Activated CD4-positive, alpha-beta T cell treated with anti-CD3 and anti-CD28 coated beads, Interleukin-2, amount 50 U/mL, for 4 hours (primary cell): ENCODE measurements at places on chromosomes 16 and 17.
A peak's percentile ranks its signal among the peaks of the same experiment; 100 is the strongest.

DNA sequence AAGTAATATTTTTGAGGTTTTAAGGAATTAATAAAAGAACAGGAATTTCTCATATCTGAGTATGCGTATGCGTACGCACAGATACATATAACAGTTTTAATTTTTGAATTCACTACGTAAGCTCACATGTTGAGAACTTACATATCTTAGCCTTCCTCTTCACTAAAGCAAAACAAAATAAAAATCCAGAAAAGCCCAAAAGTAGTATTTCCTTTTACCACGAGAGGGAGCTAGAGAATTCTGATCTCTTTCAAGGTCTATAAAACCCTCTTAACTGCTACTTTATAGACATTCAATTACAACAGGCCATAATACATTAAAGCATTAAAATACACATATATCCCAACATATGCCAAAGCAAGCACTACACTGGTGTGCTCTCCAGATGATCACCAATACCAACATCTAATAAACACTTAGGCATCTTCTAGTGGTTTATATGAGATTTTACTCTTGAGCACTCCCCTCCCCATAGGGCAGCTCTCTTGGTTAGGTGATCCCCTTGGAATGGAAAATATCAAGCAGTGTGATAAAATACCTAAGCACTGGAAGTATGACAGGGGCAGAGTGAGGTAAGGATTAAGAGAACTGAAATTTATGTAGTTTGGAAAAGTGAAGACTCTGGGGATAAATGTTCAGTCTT, 94.0 kb downstream of the SKAP1 start:
- no peak for DNase-seq

- DNase-seq, result no peak
Measured at GRCh38 chr16:49834531-49835151, 21.3 kb downstream of the ZNF423 start.

- DNase-seq, result no peak
Measured at GRCh38 chr16:51542981-51543815, 392.1 kb upstream of the SALL1 start.

DNA sequence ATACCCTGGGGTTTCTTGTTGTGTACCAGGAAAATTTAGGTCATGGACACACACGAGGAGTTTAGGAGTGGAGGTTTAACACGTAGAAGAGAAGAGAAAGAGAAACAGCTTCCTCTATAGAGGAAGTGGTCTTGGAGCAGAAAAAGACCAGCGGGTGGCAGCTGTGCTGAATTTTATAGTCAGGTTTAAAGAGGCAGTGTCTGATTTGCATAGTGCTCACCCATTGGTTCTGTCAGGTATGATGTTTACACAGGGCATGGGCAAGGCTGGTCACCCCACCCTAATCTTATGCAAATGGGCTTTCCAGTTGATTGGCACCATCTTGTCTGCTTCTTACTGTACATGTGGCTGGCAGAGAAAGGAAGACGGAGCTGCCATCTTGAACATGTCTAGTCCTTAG, 309.0 kb downstream of the CDH13 start:
- no peak for DNase-seq

DNA sequence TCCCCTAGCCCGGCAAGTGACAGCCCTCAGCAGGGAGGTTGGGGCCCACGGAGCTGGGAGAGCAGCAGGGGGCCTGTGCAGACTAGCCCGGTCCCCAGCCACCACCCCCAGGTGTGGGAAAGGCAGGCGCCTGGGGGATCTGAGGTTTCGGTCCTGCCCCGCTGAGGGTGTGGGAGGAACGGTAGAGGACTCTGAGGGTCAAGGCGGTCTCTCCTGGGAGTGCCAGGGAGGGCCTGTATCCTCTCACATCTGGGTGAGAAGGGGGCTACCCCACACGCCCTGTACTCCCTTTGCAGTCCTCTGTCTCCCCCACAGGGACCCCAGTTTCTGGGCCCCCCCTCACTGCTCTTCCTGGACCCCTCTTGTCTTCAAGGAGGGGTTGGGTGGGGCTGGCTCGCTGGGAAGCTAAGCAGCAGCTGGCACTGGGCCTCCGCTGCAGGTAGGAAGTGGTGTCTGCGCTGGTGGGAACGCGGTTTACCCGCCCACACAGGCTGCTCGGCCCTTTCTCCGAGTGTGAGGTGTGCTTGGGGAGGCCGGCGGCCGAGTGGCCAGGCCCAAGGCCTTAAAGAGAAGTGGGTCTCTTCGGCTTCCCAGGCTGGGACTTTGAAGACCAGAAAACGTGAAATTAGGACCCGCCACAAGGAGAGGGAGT, 15.4 kb downstream of the CD7 start:
- peak; percentile 50 for DNase-seq

- no peak for DNase-seq
Measured at GRCh38 chr16:11669380-11670146, 1.3 kb downstream of the SNN start.

DNA sequence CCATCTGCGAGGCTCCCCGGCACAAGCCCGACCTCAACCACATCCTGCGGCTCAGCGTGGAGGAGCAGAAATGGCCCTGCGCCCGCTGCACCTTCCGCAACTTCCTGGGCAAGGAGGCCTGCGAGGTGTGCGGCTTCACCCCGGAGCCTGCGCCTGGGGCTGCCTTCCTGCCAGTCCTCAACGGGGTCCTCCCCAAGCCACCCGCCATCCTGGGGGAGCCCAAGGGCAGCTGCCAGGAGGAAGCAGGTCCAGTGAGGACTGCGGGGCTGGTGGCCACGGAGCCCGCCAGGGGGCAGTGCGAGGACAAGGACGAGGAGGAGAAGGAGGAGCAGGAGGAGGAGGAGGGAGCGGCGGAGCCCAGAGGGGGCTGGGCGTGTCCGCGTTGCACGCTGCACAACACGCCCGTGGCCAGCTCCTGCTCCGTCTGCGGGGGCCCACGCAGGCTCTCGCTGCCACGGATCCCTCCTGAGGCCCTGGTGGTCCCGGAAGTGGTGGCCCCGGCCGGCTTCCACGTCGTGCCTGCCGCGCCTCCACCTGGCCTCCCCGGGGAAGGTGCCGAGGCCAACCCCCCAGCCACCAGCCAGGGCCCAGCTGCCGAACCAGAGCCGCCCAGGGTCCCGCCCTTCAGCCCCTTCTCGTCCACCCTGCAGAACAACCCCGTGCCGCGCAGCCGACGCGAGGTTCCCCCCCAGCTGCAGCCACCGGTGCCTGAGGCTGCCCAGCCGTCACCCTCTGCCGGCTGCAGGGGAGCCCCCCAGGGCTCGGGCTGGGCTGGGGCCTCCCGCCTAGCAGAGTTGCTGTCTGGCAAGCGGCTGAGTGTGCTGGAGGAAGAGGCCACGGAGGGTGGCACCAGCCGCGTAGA, 13.1 kb upstream of the PRR35 start:
- peak; percentile 38 for DNase-seq

DNA sequence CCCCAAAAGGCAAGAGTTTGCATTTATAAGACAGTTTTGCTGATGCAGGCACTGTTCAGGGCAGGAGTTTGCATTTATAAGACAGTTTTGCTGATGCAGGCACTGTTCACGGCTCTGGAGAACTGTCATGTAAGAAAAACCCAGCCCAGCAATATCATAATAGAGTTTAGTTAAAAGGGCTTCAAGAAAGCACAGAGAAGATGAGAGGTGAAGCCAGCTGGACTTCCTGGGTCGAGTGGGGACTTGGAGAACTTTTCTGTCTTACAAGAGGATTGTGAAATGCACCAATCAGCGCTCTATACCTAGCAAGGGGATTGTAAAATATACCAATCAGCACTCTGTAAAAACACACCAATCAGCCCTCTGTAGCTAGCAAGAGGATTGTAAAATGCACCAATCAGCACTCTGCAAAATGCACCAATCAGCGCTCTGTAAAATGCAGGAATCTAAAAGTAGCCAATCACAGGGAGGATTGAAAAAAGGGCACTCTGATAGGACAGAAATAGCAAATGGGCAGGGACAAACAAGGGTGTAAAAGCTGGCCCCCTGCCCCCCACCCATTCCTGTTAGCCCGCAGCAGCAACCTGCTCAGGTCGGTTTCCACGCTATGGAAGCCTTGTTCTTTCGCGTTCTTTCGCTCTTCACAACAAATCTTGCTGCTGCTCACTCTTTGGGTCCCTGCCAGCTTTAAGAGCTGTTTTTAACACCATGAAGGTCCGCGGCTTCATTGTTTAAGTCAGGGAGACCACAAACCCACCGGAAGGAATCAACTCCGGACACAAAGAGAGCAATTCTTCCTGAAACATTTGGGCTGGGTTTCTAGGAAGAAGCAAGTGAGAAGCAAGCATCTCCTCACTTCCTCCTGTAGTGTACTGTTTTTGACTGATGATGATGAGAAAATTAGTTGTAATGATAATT, 1.8 kb upstream of the CBX1 start:
- no peak for DNase-seq

- DNase-seq, result no peak
Measured at GRCh38 chr17:15931394-15931793, 13.5 kb upstream of the ADORA2B start.

- DNase-seq, result peak; percentile 64
Measured at GRCh38 chr16:89315791-89316581, 98.5 kb downstream of the ZNF778 start.

DNA sequence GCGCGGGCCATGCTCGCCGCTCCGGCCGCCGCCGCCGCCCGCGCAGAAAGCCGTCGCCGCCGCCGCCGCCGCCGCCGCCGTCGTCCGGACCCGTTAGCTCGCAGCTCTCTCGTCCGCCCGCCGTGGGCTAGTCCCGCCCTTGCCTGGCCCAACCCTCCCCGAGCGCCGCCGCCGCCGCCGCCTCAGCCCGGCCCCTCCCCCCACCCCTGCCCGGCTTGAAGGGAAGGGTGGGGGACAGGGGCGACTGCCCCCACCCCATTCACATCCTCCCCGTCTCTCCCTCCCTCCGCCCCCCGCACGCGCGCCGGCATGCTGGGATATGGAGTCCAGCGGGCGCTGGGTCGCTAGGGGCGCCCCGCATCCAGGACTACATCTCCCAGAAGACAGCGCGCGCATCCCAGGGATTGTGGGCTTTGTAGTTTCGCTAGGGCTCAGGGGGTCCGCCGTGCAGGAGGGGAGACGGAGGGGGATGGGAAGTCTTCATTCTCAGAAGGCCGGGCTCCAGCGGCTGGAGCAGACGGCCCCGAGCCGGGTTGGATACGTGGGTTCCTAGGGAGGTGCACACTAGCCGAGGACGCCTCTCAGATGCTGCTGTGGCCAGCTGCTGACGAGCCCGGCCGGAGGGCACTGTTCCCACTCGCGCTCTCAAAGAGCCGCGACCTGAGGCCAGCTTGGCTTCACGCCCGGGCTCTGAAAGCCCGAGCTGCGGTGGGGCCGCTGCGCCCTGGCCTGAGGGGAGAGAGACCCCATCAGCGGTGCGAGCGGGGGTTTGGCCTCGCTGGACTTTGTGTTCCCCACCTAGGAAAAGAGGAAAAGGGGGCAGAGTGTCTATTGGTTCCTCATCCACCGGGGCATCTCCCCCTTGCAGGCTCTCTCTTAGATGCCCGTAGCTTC, at the start of gene ST3GAL2:
Gene ST3GAL2, minus strand, starts transcription at position 132 of the 894 bp plus-strand sequence. CDS start 40,570 bp downstream, outside the sequence.
- DNase-seq, result peak; percentile 92

- DNase-seq, result no peak
Measured at GRCh38 chr16:72066747-72067146, 3.7 kb downstream of the HPR start.

- no peak for DNase-seq
Measured at GRCh38 chr16:89453501-89454321, 36.6 kb downstream of the ANKRD11 start.

DNA sequence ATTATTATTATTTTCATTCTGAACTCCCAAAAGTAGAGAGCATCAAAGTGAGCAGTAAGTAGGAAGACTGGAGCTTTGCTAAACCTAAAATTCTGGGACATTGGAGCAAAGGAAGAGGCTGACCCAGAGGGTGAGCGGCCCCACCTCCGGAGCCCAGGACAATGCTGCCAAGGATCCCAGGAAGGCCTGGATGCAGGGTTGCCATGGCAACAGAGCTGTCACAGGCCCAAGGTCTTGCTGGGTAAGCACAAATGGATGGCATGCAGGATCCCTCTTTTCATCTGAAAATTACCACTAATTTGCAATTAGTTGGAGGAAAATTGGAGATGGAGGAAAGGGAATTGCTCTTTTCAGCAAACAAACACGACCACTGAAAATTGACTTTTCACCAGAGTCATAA, 457.9 kb upstream of the CDH5 start:
- no peak for DNase-seq

GRCh38 chr17:30174556-30174955, 57.9 kb downstream of the NSRP1 start:
- DNase-seq, result no peak

DNA sequence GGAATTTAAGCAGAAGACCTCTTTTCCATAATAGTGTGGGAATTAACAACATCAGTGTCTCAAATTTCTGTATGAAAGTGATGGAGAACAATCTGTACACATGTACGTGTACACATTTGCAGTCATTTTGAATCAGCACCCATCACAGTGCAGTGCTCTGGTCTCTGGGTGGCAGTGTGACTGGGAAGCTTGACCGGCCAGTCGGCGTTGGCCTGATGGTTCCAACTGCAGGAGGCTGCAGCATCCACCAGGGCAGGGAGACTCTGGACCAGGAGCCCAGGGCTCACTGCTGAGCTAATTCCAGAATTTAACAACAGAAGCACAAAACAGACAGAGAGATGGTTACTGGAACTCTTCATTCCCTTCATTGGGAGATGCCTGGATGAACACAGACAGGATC, 17.9 kb downstream of the ZC3H18 start:
- DNase-seq, result no peak

DNA sequence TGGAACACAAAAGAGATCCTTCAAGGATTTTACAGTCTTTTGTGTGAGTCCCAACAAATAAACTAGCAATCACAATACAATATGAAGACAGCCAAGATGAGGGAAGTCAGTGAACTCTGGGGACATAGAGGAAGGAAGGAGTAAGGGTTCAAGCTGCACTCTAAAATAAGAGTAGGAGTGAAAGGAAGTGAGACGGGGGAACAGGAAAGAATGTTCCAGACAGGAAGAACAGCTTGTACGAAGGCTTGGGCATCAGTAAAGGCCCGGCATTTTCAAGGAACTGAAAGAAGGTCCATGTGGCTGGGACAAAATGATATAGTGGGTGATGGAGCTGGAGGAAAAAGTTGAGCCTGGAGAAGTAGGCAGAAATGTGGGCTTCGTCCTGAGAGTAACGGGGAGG, 4.5 kb downstream of the CCL17 start:
- DNase-seq, result no peak

DNA sequence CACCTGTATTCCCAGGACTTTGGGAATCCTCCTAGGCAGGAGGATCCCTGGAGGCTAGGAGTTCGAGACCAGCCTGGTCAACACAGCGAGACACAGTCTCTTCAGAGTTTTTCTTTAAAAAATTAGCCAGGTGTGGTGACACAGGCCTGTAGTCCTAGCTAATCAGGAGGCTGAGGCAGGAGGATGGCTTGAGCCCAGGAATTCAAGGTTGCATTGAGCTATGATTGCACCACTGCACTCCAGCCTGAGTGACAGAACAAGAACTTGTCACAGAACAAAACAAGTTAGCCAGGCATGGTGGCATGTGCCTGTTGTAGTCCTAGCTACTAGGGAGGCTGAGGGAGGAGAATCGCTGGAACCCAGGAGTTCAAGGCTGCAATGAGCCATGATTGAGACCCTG, 24.8 kb downstream of the ANKRD40 start:
- DNase-seq, result no peak

DNA sequence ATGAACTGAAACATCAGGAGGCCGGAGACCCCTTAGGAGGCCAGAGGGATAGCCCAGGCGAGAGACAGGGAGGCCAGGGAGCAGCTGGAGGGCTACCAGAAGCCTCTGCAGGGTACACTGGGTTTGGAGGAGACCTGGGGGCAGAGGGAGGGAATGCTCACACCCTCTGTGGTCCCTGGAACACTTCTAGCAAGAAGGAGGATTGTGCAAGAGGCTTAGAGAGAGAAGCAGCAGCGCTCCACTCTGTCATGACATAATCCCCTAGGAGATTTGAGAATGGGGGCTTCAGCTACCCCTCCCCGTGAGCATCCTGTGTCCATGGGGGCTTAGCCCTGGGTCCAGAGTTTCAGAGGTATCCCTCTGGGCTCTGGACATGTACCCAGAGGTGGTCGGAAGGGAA, 15.8 kb downstream of the GPR142 start:
- DNase-seq, result no peak

GRCh38 chr17:67272312-67273047, 27.5 kb upstream of the HELZ start:
- no peak for DNase-seq
